A673 (cell line): ENCODE measurements at places on chromosomes 3 and 15. TPM values are rescaled to one million over a fixed set of nuclear protein-coding genes. Genes with fewer than 3 reads are reported as not detected.
A peak's percentile ranks its signal among the peaks of the same experiment; 100 is the strongest.

DNA sequence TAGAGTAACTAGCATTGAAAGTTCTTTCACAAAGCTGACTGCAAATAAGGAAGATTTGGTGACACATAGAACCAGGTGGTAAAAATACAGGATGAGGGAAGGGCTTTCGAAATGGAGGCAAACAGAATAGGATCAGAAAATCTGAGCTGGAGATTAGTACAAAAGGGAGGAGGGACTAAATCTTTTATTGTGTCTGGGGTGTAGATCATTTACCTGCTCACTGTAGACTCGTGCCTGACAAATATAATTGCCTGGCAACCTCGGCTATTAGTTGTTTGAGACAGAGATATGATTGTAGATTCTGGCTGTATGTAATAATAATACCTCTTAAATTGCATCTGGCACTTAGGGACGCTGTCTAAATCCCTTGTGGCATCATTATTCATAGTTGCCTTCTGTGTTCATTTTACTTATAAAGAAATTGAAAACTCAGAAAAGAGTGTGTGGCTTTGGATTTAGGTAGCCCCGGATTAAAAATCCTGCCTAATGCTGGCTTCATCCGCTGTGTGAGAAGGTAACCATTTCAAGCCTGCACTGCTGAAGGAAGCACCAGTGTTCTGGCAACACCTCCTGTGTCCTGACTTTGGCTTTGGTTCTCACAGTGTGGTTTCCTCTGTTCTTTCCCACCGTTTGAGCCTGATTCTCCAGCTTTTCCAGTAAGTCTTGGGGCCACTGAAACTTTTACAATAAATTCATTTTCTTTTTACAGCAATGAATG, 25.0 kb upstream of the GPR160 start:
- no peak for DNase-seq

MCTP2 gene
- total RNA-seq = 0.19 and 0.33 TPM in 2 replicates

DNA sequence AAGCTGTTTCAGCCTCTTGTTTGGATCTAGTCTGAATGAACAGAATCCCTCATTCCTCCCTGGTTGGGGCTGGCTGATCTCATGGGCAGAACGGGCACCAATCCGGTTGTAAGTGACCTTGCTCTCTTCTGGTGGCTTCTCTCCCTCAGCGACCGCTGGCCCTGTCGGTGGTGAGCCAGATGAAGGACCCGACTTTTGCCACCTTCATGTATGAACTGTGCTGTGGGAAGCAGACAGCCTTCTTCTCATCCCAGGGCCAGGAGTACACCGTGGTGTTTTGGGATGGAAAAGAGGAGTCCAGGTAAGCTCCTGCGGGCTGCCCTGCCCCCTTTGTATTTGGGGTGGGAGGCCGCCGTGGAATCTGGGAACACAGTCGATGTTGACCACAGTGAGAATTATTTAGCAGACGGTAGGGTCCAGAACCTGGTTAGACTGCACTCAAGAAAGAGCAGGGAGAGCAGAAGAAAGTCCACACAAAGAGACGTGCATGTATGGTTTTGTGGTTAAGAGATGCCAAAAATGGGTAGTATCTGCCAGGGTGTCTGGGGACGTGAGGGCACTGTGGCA, 138.8 kb downstream of the LRRK1 start:
- DNase-seq = no peak

GALNT15 gene
- total RNA-seq = not detected in 2 replicates

SCN11A gene
- not detected in 2 replicates for total RNA-seq

GXYLT2 gene
- total RNA-seq = 10.7 and 17.1 TPM in 2 replicates

- peak; percentile 60 for DNase-seq
Measured at GRCh38 chr3:178320456-178321351, 215.5 kb upstream of the KCNMB2 start.

NME9 gene
- not detected in 2 replicates for total RNA-seq

DNA sequence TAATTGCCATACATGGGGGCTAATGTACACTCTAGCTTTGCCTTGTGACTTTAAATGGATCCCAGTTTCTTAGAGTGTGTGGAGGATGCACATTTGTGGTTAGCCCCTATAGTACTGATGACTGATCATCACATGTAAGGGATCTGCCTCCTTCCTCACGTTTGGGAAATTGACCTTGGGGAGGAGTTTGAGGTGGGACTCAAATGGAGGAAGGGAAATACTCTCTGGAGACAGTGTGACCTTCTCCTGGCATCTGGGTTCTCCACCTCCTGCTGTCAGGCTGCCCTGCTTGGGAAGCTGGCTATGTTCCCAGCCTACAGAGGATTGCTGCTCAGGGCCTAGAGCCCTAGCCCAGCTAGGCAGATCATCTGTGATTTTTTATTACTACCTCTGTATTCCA, 48.7 kb downstream of the PPM1L start:
- DNase-seq = peak; percentile 24

GOLGA8R gene
- total RNA-seq = 0.90 and 1.2 TPM in 2 replicates

IGSF10 gene
- total RNA-seq = 10.5 and 13.6 TPM in 2 replicates

DNA sequence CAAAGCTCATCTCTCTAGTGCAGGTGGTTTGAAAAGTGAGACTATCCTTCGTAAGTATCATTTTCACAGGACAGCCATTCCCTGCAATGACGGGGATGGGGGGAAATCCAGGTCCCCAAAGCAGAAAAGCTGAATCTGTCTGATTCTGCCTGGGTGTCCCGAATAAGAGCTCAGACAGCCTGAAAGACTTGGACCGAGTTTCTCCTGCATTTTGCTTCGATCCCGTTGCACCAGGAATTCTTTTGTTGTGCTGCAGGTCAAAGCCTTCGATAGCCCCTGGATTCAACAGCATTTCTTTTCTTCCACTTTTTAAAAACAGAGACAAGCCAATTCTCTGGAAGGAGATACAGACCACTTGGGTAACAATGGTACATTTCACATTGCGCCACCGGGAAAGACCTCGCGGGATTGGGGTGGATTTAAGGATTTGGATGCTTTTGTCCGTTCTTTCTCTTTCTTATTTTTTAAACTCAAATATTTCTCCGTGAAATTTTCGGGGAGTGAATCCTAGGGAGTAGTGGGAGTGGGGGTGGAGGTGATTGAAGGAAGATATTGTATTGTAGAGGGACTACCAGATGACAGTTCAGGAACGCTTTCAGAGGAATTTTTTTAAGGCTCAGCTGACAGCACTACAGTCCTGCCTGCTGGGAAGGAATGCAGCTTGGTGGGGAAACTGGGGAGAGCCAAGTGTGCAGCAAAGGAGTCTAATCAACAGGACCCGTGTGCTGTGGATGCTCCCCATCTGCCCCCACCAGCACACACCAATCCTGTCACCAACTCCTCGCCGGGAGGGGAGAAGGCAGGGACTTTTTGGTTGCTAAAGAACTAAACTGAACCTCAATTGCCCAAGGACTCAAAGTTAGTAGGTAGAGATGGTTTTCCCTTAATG, 2.6 kb downstream of the SLITRK3 start:
- DNase-seq = peak; percentile 38

DNA sequence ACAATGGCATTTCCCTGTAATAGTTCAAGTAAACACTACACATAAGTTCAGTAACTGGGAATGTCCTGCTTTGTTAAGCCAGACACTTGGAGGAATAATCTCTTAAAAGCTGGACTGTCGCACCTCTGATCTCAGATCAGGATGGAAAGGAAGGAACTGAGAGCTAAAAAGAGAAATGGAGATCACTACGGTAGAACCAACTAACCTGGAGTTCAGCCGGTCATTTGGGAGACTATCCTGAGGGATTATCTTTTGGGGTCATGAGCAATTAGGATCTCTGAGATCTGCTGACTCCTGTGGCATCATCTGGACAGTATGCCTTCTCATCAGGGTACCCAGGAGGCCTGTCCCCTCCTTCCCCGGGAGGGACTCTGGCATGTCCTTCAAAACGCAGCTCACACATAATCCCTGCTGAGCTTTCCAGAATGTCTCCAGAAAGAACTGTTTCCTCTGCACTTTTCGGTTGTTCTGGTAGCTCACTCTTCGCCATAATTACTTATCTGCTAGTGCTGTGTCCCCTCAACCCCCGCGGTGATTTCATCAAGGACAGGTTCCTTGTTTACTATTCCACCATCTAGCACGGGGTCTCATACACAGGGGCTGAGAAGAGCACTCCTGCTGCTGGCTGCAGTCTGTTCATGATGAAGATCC, 115.6 kb downstream of the SENP2 start:
- no peak for DNase-seq

DNA sequence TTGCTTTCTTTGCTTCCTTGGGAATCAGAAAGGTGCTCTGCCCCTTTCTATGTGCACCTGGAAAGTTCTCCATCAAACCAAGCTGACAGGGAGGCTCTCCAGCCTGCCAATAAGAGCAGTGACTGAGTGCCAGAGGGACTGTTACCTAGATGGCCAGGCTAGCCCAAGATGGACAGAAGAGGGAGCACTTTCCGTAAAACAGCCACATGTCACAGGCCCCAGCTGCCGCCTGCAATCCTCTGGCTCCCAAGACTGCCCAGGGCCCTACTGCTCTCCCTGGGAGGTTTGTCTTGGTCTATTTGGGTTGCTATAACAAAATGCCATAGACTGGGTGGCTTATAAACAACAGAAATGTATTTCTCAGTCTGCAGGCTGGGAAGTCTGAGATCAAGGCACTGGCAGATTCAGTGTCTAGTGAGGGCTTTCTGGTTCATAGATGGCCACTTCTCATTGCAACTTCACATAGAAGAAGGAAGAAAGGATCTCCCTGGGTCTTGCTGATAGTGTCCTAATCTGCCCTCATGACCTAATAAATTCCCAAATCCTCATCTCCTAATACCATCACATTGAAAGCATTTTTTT, 72.3 kb downstream of the TAMM41 start:
- DNase-seq = peak; percentile 35

DNA sequence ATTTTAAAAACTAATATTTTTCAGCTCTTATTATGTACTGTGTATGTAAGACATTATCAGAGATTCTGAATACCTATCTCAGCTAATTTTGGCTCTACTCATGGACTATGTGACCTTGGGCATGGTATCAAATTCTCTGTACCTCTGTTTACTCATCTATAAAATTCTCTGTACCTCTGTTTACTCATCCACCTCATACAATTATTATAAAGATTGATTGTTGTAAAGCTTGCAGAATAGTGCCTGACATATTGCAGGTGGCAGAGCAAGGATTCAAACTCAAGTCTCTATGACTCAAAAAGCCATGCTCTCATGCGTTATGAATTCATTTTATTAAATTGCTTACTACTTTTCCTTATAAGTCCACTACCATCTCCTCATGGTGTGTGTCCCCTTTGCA, 151.9 kb upstream of the ARL6 start:
- DNase-seq = no peak

GRCh38 chr15:62566248-62566647, 401.2 kb upstream of the C2CD4B start:
- peak; percentile 40 for DNase-seq

DNA sequence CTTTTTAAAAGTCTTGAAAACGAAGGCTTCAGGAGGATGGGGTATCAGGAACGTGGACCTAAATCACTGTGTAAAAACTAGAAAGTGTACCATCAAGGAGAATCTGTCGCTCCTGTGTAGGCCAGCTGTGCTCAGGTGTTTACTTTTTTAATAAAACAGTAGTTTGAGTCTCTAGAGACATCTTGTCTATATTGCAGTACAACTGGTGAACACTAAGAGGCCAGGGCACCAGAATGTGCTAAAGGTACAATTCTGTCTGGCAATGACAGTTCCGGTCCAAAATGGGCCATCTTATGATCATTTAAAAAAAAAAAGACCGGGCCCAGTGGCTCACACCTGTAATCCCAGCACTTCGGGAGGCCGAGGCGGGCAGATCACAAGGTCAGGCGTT, 61.8 kb upstream of the MCF2L2 start:
- DNase-seq = no peak

DNA sequence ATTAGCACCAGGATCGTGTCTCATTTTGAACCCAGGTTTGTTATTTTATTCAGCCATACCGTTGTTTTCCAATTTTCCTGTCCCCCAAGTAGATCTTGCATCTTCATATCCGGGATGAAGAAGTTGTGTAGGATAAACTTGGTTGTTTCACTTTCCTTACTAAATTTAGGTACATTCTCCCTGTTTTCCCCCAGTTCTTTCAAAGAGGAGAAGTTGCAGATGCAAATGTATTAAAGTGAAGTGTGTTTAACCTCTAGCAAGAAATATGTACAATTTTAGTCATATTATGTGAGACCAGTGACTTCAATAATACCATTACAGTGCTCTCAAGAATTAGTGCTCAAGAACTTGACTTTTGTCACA, 1.3 kb downstream of the ATXN7 start:
- no peak for DNase-seq

GRCh38 chr3:149449799-149450198, 24.7 kb upstream of the TM4SF4 start:
- DNase-seq = no peak
